ENCODE measurements at places on chromosomes 6 and 20. TPM values are rescaled to one million over a fixed set of nuclear protein-coding genes. Genes with fewer than 3 reads are reported as not detected.

DNA sequence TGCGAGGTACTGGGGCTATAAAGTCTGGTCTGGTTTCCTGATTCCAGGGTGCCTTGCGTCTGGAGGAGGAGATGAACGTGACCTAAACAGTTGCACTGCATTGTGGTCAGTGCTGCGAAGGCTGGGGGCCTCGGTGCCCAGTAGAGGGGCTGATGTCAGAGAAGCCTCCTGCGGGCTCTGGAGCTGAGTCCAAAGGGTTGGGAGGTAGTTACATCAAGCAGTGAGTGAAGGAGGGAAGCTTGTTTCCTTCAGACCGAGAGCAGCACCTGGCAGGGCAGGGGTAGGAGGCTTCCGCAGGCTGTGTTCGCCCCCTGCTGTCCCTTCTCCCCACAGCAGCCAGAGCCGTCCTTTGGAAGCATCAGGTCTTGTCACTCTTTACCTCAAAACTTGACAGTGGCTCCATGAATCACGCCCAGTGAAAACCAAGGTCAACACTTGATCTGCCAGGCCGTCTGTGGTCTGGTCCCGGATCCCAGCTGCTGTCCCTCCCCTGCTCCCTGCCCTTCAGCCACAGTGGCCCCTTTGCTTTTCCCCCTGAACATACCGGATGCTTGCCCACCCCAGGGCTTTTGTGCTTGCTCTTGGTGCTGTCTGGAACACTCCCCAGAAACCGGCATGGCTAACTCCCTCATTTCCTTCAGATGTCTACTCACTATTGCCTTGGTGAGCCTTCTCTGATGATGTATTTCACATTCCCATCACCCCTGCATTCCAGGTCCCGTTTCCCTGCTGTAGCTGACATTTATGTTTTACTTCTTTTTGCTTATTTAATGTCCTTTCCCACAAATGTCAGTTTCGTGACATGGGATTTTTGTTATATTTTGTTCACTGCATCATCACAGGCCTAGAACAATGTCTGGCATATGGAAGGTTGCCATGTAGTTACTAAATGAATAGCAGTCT, 7.0 kb downstream of the DYNLRB1 start:
- no peak for DNase-seq

GRCh38 chr6:53464927-53465460, 79.9 kb downstream of the GCLC start:
- DNase-seq, result no peak

The BMP2 gene
- polyA plus RNA-seq, result 1.8 TPM

The LY6G6D gene
- 1.8 TPM for polyA plus RNA-seq

The RAET1E gene
- polyA plus RNA-seq, result not detected

The SRMS gene
- polyA plus RNA-seq, result 0.39 TPM

All from H1 (cell line).